ENCODE measurements at places on chromosomes 7 and 10.

GRCh38 chr7:79709574-79710409 lies 256.3 kb upstream of the MAGI2 start:
- DNase-seq, result no peak

- no peak for DNase-seq
Observed at GRCh38 chr7:11911900-11912299, 79.9 kb upstream of the THSD7A start.

DNA sequence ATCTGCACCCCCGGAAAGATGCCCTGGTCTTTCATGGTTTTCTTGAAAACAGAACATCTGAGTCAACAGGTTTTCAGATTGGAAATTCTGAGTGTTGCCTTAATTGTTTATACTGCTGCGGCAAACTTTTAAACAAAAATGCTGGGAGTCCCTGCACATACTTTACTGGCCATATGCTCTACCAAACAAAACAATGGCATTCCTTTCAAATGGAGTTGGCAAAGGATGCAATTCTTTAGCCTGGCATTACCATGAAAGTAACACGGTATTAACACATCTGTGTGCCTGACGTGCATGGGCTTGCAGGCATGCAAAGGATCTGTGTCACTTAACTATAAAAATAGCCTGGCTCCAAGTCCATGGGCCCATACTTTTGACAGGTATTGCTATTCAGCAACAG lies 4.2 kb downstream of the INHBA start:
- peak; percentile 80 for DNase-seq

DNA sequence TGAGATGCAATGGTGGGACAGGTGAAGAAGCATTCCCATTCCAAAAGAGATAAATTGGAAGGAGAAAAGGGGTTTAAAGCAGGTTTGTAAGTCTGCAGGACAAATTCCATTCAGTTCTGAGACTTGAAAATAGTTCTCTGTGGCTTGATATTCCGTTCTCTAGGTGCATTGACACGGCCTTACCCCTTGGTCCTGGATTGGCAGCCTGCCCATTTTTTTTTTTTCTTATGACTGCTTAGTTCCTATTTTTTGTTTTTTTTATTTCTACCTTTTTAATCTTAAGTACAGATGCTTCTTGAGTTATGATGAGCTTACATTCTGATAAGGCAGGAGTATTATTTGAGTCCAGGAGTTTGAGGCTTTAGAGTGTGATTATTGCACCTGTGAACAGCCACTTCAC lies 70.6 kb downstream of the MLLT10 start:
- DNase-seq, result no peak

DNA sequence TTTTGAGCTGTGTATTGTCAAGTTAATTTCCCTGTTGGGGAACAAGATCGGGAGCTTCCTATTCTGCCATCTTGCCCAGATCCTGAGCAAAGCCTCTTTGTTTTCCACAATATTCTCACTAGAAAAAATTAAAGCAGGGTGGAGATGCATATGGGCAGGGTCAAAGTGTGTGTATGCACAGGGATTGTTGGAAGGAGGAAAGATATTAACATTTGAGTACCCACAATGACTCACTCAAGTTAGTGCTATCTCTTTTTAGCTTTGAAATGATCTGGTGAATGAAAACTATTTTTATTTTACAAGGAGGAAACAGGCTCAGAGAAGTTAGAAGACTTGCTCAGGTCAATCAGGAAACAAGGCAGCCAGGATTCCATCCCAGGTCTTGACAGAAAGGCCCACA lies 6.7 kb upstream of the BTBD16 start:
- no peak for DNase-seq

GRCh38 chr10:130045801-130046321 lies 64.8 kb downstream of the C10orf143 start:
- peak; percentile 64 for DNase-seq

DNA sequence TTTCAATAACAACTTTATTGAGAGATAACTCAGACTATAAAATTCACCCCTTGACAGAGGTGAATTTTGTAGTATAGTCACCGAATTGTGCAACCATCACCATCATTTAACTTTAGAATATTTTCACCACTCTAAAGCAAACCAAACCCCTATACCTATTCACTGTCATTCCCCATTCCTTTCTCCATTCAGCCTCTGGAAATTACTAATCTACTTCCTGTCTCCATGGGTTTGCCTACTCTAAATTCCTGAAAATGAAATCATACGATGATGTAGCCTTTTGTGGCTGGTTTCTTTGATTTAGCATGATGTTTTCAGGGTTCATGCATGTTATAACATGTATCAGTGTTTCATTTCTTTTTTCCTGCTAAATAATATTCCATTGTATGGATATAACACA lies 15.6 kb upstream of the LMTK2 start:
- DNase-seq, result no peak

DNA sequence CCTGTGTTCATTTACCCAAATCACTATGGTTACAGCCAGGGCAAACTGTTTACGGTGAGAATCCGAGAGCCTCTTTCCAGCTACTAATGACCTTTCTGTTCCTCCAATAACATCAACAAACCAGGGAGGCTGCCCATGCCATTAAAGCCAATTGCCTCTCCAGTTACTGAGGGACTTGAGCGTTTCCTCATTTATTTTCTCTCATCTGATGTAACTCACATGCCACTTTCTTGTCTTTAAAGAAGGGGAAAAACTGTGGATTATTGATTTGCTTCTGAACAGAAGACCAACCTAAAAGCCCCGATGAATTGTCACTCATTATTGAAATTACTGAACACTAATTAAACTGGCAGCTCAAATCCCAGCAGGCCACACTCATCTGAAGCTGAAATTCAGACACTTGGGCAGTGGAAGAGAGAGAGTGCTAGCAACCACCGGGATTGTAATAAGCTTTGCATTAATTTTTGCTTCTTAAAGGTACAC lies 595.8 kb upstream of the MKI67 start:
- DNase-seq, result no peak

GRCh38 chr10:71737001-71737833 lies 17.6 kb upstream of the C10orf105 start:
- DNase-seq, result no peak

GRCh38 chr10:56632537-56632936 lies 271.5 kb upstream of the ZWINT start:
- no peak for DNase-seq

DNA sequence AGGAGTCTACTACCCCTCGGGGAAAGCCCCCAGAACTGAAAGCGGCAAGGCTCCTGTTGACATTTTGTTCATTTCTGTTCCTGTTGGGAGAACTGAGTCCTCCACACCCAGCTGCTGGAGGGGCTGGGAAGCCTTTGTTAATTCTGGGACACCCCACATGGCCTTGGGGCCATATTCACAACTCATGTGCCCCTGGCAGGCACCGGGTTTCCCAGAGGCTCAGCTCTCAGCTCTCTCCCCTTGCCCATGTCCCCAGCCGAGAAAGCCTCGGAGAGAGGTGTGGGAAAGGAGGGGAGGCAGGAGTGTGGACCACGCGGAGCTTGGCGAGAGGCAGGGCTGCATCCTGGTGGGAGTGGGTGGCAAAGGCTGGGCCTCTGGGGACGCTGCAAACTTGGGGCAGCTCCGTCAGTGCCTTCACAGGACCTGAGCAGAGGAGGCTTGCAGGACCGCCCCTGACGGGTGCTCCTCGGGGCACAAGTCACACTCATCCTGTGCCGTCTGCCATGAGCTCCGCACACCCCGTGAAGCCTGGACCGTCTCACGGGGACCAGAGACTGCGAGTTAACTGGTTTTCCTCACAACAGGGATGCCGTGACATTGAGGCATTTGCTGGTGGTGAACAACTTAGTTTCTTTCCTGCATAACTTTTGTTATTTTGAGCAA lies 140.9 kb downstream of the DNAJB6 start:
- no peak for DNase-seq
